DND-41 (cell line): ENCODE measurements at places on chromosomes 7 and 10.

DNA sequence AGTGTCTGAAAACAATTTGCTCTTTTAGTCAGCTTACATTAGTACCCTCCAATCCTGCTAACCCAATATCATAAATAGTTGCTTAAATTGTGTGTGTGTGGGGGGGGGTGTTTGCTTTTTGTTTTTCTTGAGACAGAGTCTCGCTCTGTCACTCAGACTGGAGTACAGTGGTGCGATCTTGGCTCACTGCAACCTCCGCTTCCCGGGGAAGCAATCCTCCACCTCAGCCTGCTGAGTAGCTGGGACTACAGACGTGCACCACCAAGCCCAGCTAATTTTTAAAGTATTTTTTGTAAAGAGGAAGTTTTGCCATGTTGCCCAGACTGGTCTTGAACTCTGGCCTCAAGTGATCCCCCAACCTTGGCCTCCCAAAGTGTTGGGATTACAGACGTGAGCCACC lies 73.5 kb upstream of the PDLIM1 start:
- no peaks in the 10 kb centered on the region for H3K27me3 ChIP-seq
- no peaks in the 10 kb centered on the region for H3K4me1 ChIP-seq
- H3K4me3 ChIP-seq = no peak overlapping the region
- no peak for DNase-seq
- no peaks in the 10 kb centered on the region for H3K36me3 ChIP-seq
- H3K27ac ChIP-seq = no peak overlapping the region

DNA sequence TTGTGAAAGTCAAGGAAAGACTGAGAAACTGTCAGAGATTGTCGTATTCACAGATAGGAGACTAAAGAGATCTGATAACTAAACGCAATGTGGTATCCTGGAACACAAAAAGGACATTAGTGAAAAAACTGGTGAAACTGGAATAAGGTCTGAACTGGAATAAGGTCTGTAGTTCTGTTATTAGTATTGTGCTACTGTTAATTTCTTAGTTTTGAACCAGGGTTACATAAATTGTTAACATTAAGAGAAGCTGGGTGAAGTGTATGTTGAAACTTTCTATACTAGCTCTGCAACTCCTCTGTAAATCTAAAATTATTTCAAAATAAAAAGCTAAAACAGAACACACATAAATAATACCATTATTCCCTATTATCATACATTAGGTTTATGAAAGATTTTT lies 3.4 kb upstream of the NT5C2 start:
- DNase-seq = no peak
- peaks cover 12% of the 10 kb centered on the region for H3K4me1 ChIP-seq
- no peaks in the 10 kb centered on the region; the same call in 1 of the 2 replicates for H3K36me3 ChIP-seq
- H3K4me3 ChIP-seq = no peak overlapping the region
- no peak overlapping the region for H3K27ac ChIP-seq
- no peaks in the 10 kb centered on the region for H3K27me3 ChIP-seq

DNA sequence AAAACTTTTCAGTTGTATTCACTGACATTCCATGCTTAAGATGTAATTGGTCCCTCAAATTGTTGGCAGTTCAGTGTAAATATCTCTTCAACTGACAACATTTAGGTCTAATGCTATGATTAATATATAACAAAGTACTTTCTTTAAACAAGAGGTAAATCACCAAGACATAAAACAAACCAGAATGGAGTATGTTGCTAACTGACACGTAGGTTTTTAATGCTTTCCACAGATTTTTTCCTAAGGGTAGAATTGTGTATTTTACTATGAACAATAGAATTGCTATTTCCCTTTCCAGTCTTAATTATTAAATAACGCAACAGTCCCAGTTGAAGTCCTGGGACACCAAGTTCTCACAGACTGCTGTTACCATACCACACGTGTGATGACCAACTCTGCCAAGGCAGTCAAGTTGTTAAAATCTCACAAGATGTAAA lies 4.1 kb downstream of the JCAD start:
- no peaks in the 10 kb centered on the region for H3K4me1 ChIP-seq
- H3K27ac ChIP-seq = no peak overlapping the region
- no peaks in the 10 kb centered on the region for H3K27me3 ChIP-seq
- no peak for DNase-seq
- no peaks in the 10 kb centered on the region for H3K36me3 ChIP-seq
- no peak overlapping the region for H3K4me3 ChIP-seq

DNA sequence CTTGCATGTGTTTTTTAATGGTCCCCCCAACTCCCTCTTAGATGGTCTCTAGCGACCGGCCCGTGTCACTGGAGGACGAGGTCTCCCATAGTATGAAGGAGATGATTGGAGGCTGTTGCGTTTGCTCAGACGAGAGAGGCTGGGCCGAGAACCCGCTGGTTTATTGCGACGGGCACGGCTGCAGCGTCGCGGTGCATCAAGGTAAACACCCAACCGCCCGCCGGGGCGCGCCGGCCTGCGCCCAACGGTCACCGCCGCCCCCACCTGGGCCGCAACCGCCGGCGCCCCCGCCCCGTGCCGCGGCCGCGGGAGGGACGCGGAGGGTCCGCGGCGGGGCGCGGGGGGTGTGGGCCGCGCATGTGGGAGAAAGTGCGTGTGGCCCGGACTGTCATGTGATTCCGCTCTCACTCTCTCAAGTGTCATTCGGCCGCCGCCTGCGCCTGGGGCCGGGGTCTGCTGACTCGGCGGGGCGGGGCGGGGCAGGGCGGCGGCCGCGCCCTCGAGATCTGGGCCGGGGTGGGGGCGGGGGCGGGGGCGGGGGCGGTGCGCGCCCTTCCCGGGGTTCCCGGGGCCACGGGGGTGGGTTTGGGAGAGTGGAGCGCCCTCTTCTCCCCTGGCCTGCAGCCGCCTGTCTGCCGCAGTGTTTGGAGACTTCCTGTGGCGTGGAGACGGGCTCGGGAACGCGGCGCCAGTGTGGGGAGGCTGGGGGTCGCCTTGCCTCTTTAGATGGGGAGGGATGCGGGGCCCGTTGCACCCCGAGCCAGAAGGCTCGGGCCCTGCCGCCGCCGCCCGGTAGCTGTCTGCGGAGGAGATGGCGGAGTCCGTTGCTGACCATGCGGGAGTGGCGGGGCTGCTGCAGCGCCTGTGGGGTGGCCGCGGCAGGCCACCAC lies 817 bp downstream of the MLLT10 start:
- peaks cover 46% of the 10 kb centered on the region for H3K36me3 ChIP-seq
- H3K27ac ChIP-seq = peak overlapping the region; percentile 92
- peaks cover 30% of the 10 kb centered on the region for H3K4me1 ChIP-seq
- H3K27me3 ChIP-seq = no peaks in the 10 kb centered on the region

DNA sequence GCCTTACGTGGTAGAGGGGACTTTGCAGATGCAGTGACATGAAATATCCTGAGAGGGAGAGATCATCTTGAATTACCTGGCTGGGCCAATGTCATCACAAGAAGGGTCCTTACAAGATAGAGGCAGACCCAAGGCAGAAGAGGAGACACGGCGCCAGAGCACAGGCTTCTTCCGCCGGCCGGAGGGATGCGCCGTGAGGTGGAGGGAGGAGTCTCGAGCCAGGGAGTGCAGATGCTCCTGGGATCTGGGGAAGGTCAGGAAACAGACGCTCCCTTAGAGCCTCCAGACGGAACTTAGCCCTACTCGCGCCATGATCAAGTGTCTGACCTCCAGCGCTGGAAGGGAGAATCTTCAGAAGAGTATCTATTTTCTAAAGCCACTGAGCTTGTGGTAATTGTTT lies 304.8 kb downstream of the GLRX3 start:
- DNase-seq = no peak
- no peaks in the 10 kb centered on the region for H3K4me1 ChIP-seq
- no peaks in the 10 kb centered on the region for H3K36me3 ChIP-seq
- no peak overlapping the region for H3K27ac ChIP-seq
- H3K27me3 ChIP-seq = no peaks in the 10 kb centered on the region

- H3K4me3 ChIP-seq = peak within 1 kb of the TSS; percentile 74
- H3K36me3 ChIP-seq = no peaks in the 10 kb centered on the region
- H3K4me1 ChIP-seq = peaks cover 29% of the 10 kb centered on the region
- DNase-seq = no peak
- H3K27me3 ChIP-seq = no peaks in the 10 kb centered on the region
- H3K27ac ChIP-seq = peak within 1 kb of the TSS; percentile 96
These were observed at the start of gene BBIP1 for GRCh38 chr10:110918643-110919348. BBIP1 (minus strand) TSS chr10:110919180; CDS start chr10:110918157, 1,023 bp downstream.

DNA sequence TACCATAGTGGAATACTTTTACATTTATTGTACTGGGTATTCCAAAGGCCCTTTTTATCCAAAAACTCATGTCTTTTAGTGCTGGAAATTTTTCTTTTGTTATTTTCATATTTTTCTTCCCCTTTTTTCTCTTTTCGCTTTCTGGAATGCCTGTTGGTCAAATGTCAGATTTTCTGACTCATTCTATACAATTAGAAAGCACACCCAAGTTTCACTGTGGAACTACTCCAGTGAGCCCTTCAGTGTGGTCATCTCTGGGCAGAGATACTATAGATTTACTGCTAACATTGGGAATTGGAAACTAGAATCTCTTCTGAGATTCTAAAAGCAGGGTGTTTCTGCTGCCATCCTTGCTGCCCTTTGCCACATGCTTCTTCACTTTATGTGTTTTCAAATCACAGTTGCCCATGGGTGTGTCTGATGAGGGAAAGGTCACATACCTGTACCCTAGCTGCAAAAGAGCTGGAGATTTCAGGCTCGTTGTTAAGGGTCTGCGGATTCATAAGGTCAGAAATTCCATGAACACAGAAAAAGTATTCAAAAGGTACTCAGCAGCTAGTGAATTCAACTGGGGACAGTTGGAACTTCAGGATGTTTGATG lies 5.6 kb upstream of the WASL start:
- no peaks in the 10 kb centered on the region for H3K36me3 ChIP-seq
- no peak for DNase-seq
- no peaks in the 10 kb centered on the region for H3K27me3 ChIP-seq
- H3K4me3 ChIP-seq = no peak overlapping the region
- no peak overlapping the region for H3K27ac ChIP-seq
- H3K4me1 ChIP-seq = peaks cover 35% of the 10 kb centered on the region

DNA sequence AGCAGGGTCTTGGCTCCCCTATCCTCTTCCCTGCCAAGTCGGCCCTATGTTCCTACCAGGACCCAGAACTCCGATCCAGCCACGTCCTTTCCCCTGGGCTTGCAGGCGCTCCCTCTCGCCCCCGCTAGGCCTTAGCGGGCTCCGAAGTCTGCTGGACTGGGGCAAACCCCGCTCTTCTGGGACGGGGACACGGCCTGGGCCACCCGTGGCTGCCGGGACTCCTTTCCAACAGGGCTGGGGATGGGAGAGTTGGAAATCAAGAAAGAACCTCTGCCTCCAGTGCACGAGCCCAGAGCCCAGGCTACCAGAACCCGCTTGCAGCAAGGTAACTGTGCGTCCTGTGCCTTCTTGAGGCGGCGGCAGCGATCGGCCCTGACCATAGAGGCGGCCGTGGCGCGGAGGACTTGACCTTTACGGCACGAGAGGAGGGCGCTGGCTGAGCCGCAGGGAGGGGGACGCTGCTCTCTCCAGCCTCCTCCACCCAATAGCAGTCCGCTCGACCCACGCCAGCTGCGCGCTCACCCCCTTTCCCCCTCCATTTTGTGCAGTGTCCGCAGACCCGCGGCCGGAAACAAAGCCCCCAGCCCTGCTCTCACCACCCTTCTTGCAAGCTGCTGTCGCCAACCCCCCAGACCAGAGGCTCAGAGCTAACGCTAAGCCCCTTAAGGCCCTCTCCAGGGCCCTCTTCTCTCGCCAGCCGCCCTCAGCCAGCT lies 7.0 kb upstream of the HOXA11 start:
- H3K36me3 ChIP-seq = no peaks in the 10 kb centered on the region
- DNase-seq = no peak
- peaks cover 10% of the 10 kb centered on the region for H3K27me3 ChIP-seq
- peaks cover 22% of the 10 kb centered on the region for H3K4me1 ChIP-seq
- H3K4me3 ChIP-seq = no peak overlapping the region

GRCh38 chr7:41277561-41277960 lies 425.3 kb downstream of the INHBA start:
- H3K27me3 ChIP-seq = no peaks in the 10 kb centered on the region
- DNase-seq = no peak
- no peaks in the 10 kb centered on the region for H3K36me3 ChIP-seq

DNA sequence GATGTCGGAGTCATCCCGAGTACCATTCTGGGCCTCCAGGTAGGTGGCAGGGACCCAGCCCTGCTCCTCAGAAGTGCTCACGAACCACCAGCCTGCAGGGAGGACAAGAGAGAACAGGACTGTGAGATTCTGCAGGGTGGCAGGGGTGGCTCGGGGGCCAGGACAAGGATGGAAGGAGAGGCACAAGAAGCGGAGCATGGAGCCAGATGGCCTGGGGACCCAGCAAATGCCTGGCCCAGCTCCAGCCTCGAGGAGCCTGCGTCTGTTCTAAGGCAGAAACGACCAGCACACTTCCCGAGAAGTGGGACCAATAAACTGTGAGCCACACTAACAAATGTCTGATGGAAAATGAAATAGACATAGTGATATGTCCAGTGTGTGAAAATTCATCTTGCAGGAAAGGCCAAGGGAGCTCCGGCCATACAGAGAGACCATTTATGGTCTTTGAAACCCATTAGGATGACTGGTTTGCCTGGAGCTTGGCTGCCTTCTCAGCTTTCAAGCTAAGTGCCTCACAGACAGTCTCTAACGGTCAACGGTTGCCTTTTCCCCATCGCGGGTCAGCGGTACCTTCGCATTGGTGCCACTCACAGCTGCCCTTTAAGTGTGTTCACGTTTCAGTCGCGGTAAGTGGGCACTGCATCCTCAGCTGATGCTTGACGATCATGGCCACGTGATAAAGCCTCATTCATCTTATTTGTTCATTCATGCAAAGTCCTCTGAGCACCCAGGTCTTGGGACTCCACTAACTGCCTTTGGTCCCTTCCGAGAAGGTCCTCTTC lies 133.8 kb downstream of the NEURL1 start:
- DNase-seq = no peak
- no peak overlapping the region for H3K4me3 ChIP-seq
- no peaks in the 10 kb centered on the region for H3K27me3 ChIP-seq
- H3K36me3 ChIP-seq = peaks cover 30% of the 10 kb centered on the region

DNA sequence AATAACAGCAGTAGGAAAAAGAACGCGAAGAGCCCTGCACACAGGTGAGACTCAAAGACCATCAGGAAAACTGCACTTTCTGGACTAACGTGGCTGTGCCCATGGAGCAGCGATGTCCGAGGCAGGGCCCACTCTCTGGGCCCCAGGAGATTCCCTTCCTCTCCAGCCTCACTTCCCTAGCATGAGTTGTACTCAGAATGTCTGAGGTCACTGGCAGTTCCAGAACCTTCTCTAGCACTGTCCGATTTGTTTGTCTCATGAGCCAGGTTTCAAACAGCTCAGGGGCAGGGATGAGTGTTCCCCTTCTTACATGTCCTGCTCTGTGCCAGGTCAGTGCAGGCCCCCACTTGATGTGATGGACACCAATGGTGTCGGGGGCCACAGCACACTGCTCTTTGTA lies 484.2 kb downstream of the PTPRN2 start:
- no peak for DNase-seq
- no peak overlapping the region for H3K27ac ChIP-seq
- H3K36me3 ChIP-seq = no peaks in the 10 kb centered on the region
- H3K4me3 ChIP-seq = no peak overlapping the region

- DNase-seq = no peak
- peaks cover 3% of the 10 kb centered on the region; the same call in 1 of the 2 replicates for H3K4me1 ChIP-seq
- no peak overlapping the region for H3K4me3 ChIP-seq
- H3K27ac ChIP-seq = no peak overlapping the region
- H3K36me3 ChIP-seq = no peaks in the 10 kb centered on the region
These were observed 97.7 kb downstream of the TAF3 start for GRCh38 chr10:7915923-7916536.
